Kidney tubule cell (primary cell): ENCODE measurements at places on chromosomes 12 and 14.
A peak's percentile ranks its signal among the peaks of the same experiment; 100 is the strongest.

GRCh38 chr14:100065942-100066574, 836 bp downstream of the EVL start:
- no peak for DNase-seq

GRCh38 chr14:102608064-102608446, 15.6 kb downstream of the RCOR1 start:
- no peak for DNase-seq

DNA sequence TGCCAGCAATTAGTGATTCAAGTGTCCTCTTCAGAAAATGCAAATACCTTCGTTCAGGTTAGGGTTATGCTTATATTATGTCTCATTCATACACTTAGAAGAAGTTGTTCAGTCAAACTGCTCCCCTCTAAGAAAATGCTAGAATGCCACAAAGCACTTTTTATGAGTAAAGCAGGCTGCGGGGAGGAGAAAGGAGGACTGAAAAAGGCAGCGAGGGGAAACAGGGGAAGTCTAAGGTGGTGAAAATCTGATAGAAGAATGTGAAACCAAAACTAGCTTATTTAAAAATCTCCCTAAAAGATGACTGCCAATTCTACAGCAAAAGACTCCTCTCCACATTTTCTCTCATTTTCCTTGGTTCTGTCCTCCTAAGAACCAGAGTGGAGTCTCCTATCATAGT, 70.1 kb downstream of the PRKD1 start:
- no peak for DNase-seq

DNA sequence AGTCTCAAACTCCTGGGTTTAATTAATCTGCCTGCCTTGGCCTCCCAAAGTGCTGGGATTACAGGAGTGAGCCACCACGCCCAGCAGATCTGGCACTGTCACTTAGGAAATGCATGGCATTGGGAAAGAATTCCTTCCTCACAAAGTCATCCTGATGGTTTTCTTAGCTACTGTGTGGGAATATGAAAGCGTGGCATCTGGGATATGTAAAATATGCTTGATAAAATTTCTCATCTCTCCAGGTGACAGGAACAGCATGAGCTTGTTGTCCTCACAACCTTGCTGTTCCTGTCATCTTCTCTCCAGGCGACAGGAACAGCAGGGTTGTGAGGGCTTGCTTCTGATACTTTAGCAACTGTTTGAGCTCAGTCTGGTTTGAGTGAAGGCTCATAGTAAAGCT, 16.1 kb upstream of the AICDA start:
- DNase-seq, result peak; percentile 64

DNA sequence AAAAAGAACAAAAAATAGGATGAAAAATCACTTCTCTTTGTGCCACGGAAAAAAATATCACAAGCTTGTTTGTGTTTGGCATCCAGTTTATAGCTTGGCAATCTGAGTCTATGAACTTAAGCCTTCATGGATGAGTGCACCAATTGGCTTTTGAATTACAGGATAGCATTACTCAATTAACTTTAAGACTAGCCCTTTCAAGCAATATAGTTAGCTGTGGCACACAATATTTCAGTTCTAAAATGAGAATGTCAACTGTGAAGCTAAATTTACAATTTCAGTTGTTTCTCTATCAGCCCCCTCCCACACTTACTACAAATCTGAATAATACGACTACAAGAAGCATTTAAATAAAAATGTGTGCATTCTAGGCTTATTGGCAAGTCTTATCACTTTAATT, 8.3 kb downstream of the RERG start:
- no peak for DNase-seq

GRCh38 chr12:93908846-93909567, 231.8 kb downstream of the CRADD start:
- DNase-seq, result no peak
